Naive thymus-derived CD4-positive, alpha-beta T cell (primary cell): ENCODE measurements at places on chromosomes 4 and X.

DNA sequence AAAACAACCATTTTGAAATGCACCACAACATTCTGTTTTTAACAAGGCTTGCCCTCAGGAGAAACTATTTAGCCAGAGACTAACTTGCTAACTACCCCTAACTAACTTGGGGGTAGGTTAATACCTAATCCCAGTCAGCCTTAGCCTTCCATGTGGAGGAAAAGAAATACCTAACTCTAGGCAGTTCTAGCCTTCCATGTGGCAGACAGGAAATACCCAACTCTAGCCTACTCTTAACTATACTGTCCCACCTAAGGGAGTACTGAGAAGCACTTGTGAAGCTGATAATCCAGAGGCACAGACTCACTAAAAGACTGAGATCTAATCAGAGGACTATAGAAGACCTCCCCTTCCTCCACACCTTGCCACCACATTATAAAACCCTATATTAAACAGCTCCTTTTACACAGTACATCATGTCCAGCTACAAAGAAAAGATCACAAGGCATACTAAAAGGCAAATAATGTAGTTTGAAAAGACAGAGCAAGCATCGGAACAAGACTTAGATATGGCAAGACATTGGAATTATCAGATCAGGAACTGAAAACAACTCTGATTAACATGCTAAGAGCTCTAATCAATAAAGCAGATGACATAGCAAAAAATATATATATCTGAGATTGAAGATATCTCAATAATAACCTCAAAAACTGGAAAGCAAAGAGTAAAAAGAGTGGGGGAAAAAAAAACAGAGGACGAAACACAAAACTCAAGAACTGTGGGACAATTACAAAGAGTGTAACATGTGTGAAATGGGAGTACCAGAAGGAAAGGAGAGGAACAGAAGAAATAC, 52.2 kb downstream of the FRYL start:
- H3K4me3 ChIP-seq, result no peak overlapping the region
- H3K36me3 ChIP-seq, result no peaks in the 10 kb centered on the region
- H3K27me3 ChIP-seq, result no peaks in the 10 kb centered on the region

DNA sequence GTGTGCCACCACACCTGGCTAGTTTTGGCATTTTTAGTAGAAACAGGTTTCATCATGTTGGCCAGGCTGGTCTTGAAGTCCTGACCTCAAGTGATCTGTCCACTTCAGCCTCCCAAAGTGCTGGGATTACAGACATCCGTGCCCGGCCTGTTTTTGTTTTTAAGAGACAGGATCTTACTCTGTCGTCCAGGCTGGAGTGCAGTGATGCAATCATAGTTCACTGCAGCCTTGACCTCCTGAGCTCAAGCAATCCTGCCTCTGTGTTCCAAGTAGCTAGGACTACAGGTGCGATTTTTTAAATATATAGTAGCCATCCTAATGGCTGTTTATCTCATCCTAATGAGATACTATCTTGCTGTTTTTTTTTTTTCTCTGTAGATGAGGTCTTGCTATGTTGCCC, 47.6 kb downstream of the RNF212 start:
- H3K4me1 ChIP-seq, result no peaks in the 10 kb centered on the region
- peaks cover 2% of the 10 kb centered on the region for H3K27me3 ChIP-seq
- no peak overlapping the region for H3K4me3 ChIP-seq
- no peaks in the 10 kb centered on the region for H3K36me3 ChIP-seq
- no peak for DNase-seq
- H3K27ac ChIP-seq, result no peak overlapping the region

- no peak overlapping the region for H3K27ac ChIP-seq
- no peak overlapping the region for H3K4me3 ChIP-seq
- no peaks in the 10 kb centered on the region for H3K27me3 ChIP-seq
- H3K4me1 ChIP-seq, result no peaks in the 10 kb centered on the region
These were observed 935.5 kb downstream of the ADGRL3 start for GRCh38 chr4:62135565-62136156.

DNA sequence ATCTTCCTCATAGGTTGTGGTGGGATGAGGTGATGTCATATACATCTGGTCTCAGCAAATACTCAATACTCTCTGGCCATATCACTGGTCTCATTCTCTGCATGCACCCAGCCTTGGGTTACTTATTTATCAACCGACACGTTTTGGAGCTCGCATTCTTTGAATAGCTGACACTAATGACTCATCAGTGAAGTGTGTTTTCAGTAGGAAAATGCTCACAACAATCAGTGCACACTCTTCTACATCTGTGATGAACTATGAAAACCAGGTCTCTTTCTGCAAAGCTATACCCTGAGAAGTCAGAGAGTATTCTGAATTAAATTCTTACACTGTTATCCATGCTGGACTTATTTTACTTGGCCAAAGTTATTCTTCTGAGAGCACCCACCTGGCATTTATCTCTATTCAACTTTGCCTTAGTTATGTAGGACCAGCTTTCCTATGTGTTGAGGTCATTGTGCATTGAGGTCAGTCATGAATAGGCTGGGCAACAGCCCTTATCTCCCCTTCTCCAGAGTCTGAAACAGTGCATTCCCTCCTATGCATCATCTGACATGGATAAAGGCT, 58.7 kb upstream of the DHX15 start:
- H3K27me3 ChIP-seq, result no peaks in the 10 kb centered on the region
- no peaks in the 10 kb centered on the region for H3K36me3 ChIP-seq
- H3K27ac ChIP-seq, result no peak overlapping the region

GRCh38 chr4:13701937-13702446, 74.5 kb upstream of the BOD1L1 start:
- DNase-seq, result no peak
- H3K36me3 ChIP-seq, result no peaks in the 10 kb centered on the region
- no peaks in the 10 kb centered on the region for H3K27me3 ChIP-seq

DNA sequence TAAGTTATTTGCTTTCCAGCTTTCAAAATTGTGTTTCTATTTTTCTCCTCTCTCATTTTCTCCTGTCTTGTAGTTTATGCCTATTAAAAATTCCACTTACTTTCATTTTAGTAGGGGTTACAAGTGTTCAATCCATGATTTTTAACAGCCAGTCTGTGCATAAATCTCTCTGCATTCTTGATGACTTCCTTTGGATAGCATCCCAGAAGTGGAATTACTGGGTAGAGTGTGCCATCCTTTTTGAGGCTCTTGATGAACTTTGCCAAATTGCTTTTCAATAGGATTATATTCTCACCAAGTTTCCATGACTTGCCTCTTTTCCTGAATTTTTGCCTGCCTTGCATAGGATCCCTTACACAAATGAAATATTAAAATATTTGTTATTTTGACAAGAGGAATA, 58.5 kb downstream of the DIPK2B start:
- H3K36me3 ChIP-seq, result no peaks in the 10 kb centered on the region
- H3K27me3 ChIP-seq, result no peaks in the 10 kb centered on the region
- no peak overlapping the region for H3K4me3 ChIP-seq
- no peaks in the 10 kb centered on the region for H3K4me1 ChIP-seq
- H3K27ac ChIP-seq, result no peak overlapping the region

- H3K4me1 ChIP-seq, result no peaks in the 10 kb centered on the region
- no peaks in the 10 kb centered on the region for H3K36me3 ChIP-seq
- no peak overlapping the region for H3K27ac ChIP-seq
These were observed 10.3 kb downstream of the USP46 start for GRCh38 chr4:52648836-52649235.

- H3K27ac ChIP-seq, result no peak overlapping the region
- no peaks in the 10 kb centered on the region for H3K36me3 ChIP-seq
- no peak for DNase-seq
- no peaks in the 10 kb centered on the region for H3K27me3 ChIP-seq
- no peaks in the 10 kb centered on the region for H3K4me1 ChIP-seq
These were observed 680.4 kb downstream of the DMD start for GRCh38 chrX:32530802-32531403.

DNA sequence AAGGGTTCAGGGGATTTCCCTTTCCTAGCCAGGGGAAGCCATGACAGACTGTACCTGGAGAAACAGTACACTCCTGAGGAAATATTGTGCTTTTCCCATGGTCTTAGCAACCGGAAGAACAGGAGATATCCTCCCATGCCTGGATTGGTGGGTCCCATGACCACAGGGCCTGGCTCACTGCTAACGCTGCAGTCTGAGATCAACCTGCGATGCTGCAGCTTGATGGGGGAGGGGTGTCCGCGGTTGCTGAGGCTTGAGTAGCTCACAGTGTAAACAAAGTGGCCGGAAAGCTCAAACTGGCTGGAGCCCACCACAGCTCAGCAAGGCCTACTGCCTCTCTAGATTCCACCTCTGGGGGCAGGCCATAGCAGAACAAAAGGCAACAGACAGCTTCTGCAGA, 819.5 kb downstream of the TECRL start:
- no peak overlapping the region for H3K27ac ChIP-seq
- H3K36me3 ChIP-seq, result no peaks in the 10 kb centered on the region
- no peaks in the 10 kb centered on the region for H3K4me1 ChIP-seq
- H3K4me3 ChIP-seq, result no peak overlapping the region
- no peak for DNase-seq

GRCh38 chrX:95505721-95506120, 1178.9 kb upstream of the DIAPH2 start:
- no peaks in the 10 kb centered on the region for H3K4me1 ChIP-seq
- no peaks in the 10 kb centered on the region for H3K36me3 ChIP-seq
- no peaks in the 10 kb centered on the region for H3K27me3 ChIP-seq
- H3K27ac ChIP-seq, result no peak overlapping the region
- no peak for DNase-seq

DNA sequence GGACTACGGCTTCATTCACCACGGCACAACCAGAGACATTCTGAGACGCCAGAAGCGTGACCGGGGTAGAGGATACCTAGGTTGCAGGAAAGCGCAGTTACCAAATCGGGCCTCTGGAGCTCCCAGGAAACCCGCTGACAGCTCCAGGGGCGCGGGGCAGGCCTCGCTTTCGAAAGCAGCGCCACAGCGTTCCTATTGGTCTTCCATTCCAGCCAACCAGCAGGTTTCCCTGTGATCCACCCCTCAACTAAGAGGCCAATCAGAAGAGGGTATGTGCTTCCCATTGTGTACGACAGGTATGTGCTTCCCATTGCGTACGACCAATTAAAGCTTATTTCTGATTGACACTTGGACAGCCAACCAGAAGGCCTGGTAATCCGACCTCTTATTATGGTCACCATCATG, 14.9 kb downstream of the SNX12 start:
- no peak overlapping the region for H3K4me3 ChIP-seq
- no peaks in the 10 kb centered on the region for H3K27me3 ChIP-seq
- DNase-seq, result no peak
- no peak overlapping the region for H3K27ac ChIP-seq
- H3K36me3 ChIP-seq, result no peaks in the 10 kb centered on the region
- H3K4me1 ChIP-seq, result no peaks in the 10 kb centered on the region

DNA sequence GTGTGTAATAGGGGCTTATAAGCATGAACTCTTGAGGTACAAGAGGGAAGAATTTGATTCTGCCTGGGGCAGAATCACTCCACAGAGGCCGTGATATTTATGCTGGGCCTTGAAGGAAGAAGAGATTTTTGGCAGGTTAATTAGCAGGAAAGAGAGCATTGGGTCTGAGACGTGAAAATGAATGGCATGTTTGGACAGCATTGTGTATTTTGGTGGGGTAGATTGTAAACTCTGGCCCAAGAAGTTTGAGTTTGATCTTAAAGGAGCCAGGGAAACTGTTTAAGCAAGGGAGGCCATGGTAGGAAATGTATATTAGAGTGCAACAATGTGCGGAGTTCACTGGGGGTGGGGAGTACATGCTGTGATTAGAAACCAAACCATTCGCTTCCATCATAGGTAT, 62.4 kb downstream of the NPNT start:
- no peaks in the 10 kb centered on the region for H3K4me1 ChIP-seq
- no peak for DNase-seq
- no peaks in the 10 kb centered on the region for H3K27me3 ChIP-seq
- H3K4me3 ChIP-seq, result no peak overlapping the region

DNA sequence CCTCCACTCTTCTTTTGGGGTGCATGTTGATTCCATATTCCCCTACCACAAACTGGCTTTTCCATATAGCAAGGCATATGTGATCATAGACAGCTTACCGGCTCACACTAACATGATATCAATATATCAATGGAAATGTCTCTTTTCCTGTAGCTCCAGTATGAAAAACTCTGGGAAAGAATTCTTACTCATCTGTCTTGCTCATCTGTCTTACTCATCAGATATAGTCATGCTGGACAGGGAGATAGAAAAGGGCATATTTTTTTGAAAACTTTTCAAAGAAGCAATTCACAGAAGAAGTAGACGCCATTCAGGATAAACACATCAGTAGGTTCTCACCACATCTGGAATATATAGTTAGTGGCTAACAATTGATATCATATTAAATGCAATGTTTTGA, 794.7 kb downstream of the RAB28 start:
- no peak overlapping the region for H3K27ac ChIP-seq
- H3K27me3 ChIP-seq, result no peaks in the 10 kb centered on the region
- no peak overlapping the region for H3K4me3 ChIP-seq
- DNase-seq, result no peak
